Nephron progenitor cell (in vitro differentiated cells): ENCODE measurements at places on chromosomes 7 and 10.

- DNase-seq = no peak
These were observed 78.6 kb downstream of the TRRAP start for GRCh38 chr7:98956937-98957336.

- DNase-seq = peak; percentile 61
These were observed 871 bp downstream of the ST7 start for GRCh38 chr7:116953906-116954838.

GRCh38 chr10:122336961-122337360 lies 37.5 kb upstream of the PLEKHA1 start:
- DNase-seq = no peak

DNA sequence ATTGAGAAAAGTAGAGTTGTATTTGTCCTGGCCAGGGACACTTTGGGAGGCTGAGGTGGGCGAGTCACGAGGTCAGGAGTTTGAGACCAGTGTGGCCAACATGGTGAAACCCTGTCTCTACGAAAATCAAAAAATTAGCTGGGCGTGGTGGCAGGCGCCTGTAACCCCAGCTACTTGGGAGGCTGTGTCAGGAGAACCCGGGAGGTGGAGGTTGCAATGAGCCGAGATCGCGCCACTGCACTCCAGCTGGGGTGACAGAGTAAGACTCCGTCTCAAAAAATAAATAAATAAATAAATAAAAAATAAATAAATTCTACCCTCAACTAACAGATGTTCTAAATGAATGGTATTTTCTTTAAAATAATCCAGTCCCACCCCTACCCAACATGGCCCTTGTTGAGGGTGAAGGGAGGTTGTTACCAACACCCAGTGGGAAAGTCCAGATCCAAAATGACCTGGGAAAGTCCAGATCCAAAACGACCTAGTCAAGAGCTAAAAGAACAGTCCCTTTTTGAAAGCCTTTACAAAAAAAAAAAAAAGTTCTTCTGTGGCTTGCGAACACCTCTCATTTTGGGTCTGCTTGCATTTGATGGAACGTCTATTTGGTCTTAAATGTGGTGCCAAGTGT lies 16.0 kb downstream of the MXI1 start:
- DNase-seq = no peak

DNA sequence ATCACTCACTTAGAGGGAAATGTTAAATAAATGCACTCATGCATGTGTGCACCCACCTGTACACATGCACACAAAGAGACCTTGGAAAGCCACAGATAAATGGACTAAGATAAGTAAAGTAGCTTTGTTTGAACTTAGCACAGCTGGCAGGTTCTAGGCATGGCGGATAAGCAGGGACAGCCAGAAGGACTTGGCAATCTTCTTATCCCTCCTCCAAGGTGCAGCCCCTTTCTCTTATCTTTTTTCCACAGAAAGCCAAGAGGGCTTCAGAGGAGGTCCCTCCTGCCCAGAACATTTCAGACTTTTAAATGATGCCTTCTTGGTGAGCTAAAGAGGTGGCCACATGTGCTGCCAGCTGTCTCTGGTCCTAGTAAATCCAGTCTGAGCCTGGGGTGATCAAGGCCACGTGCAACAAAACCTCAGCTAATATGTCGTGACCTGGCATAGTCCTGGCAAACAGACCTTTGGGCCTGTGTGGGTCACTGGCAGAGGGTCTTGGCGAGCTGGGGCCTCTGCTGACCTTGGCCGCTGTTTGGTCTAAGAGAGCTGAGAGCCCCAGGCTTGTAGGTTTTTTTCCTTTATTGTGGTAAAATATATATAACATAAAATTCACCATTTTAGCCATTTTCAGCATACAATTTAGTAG lies 43.2 kb upstream of the SLC35B4 start:
- DNase-seq = no peak

DNA sequence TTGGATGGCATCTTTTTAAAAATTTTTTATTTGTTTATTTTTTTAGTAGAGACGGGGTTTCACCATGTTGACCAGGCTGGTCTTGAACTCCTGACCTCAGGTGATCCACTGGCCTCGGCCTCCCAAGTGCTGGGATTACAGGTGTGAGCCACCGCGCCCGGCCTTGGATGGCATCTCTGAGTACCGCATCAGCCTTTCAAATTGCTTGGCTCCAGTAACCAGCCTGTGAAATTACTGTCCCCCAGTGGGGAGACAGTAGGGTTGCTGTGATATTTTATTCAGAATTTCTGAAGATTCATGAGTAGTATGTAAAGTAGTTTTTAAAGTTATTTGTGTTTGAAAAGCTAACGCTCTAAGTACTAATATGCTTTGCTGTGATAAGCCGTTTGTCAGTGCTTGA lies 1.2 kb downstream of the NUB1 start:
- no peak for DNase-seq

GRCh38 chr10:16770141-16770540 lies 47.1 kb downstream of the RSU1 start:
- DNase-seq = no peak

DNA sequence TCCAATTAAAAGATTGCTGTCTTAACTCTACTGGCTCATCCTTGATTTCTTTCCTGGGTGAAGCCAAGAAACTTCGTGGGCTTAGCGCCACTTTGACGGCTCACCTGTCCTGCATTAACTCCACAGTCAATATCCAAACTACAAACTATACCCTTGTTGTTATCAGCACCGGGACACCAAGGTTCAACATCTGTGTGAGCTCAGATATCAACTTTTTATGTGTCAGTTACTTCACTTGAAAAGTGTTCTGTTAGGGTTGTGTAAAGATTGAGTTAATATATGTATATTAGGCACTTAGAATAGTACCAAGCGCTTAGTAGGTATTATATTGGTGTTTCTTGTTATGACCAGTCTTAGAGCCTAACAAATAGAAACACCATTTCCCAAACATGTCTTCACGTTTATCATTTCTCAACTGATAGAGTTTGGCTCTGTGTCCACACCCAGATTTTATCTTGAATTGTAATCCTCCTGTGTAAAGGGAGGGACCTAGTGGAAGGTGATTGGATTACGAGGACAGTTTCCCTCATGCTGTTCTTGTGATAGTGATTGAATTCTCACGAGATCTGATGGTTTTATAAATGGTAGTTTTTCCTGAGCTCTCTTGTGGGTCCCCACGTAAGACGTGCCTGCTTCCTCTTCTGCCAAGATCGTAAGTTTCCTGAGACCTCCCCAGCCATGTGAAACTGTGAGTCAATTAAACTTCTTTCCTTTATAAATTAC lies 19.0 kb upstream of the ST8SIA6 start:
- DNase-seq = no peak

DNA sequence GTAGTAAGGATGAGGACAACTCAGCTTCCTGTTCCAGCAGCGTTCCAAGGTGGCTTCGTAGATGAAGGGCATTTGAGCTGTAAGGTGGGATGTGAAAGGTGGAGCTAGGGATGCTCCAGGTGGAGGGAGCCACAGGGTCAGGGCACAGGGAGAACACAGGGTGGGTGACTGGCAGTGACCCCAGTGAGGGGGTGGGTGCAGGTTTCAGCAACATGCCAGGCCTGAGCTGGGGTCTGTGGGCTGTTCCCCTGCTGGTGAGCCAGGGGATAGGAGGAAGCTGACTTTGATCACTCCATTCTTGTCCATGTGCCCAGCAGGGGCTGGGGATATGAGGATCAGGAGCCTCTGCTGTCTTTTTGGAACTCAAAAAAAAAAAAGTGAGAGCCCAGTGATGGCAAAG lies 33.2 kb downstream of the CDH23 start:
- DNase-seq = no peak

GRCh38 chr7:115676080-115676479 lies 354.5 kb downstream of the TFEC start:
- peak; percentile 5 for DNase-seq

- no peak for DNase-seq
These were observed 28.1 kb downstream of the STAMBPL1 start for GRCh38 chr10:88908194-88908593.

DNA sequence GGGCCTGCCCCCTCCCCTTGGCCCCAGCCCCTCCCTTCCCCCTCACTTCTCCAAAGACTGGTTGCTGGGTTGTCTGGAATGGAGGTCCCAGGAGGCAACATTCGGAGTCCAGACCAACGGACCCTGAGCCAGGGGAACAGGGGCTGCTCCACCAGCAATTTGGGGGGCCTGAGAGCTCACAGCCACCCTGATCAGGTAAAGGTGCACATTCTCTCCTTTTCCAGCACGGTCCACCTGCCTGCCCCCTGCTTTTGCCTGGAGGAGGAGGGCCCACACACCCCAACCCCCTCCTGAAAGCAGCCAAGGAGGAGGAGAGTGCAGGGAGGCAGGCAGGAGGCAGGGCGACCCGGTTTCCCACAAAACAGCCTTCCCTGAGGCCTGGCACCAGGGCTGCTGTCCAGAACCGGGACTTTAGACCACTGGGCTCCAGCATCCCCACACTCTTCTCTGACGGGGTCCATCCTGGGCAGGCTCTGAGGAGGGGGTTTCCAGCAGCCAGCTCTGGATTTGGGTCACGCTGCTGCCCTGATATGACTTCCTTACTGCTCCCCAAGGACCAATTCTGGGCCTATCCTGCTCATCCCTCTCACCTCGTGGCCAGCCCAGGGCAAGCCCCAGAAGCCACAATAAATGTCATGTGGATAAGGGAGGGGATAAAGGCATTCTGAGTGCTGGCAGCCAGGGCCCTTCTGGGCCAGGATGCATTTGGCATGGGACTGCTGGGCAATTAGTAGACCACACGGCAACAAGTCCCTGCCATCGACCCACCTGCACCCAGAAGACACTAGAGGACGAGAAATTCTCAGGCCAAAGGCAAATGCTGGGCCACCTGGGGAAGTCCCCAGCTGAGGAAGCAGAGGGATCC lies 1.1 kb upstream of the CAMK2B start:
- DNase-seq = no peak

- no peak for DNase-seq
These were observed 5.1 kb upstream of the SLC16A12 start for GRCh38 chr10:89540420-89540949.

DNA sequence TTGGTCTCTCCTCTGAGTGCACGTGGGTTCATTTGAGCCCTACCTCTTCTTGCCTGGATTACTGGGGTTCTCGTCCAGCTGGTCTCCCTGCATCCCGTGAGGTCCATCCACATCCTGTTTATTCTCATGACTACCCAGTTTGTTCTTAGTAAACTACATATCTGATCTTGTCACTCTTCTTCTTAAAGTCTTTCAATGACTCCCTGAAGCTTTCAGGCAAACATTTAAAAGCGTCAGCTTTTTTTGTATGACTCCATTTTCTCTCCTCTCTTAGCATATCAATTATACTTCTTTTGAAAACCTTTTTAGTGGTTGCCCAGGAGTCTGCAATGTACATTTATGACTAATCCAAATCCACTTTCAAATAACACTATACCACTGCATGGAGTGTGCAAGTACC lies 7.5 kb downstream of the SFXN2 start:
- DNase-seq = no peak

GRCh38 chr7:76426246-76426645 lies 1.5 kb downstream of the ZP3 start:
- no peak for DNase-seq

- DNase-seq = no peak
These were observed 196.8 kb downstream of the RNLS start for GRCh38 chr10:88386204-88386788.

GRCh38 chr7:101820703-101821102 lies 3.3 kb downstream of the CUX1 start:
- DNase-seq = no peak

DNA sequence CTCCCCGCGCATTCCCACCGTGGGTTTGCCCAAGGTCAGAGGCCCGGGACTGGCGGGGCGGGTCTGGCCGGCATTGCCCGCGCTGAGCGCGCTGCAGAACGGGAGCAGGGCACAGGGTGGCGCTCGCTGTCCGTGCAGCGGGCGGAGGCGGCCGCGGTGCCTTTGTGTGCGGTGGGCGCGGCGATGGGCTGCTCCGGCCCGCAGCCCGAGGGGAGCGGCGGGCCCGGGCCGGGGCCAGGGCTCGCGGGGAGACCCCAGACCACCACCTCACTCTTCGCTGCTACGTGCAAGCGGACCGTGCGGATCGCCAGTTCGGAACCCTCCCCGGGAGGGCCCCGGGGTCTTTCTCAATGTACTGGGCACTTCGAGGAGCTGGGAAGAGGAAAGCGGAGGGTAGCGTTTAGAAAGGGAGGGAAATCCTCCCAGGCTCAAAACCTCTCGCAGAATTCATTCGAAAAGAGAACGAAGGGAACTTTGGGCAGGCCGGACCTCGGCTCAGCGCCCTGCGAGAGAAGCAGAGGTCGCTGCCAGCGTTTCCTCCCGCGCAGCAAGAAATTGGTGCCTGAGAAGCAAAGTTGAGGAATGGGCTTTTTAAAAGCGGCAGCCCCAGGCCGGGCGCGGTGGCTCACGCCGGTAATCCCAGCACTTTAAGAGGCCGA lies 8.5 kb downstream of the SP8 start:
- peak; percentile 86 for DNase-seq

GRCh38 chr10:91745090-91745831 lies 53.0 kb upstream of the TNKS2 start:
- DNase-seq = peak; percentile 14

GRCh38 chr7:7921830-7922229 lies 46.8 kb upstream of the GLCCI1 start:
- DNase-seq = no peak

DNA sequence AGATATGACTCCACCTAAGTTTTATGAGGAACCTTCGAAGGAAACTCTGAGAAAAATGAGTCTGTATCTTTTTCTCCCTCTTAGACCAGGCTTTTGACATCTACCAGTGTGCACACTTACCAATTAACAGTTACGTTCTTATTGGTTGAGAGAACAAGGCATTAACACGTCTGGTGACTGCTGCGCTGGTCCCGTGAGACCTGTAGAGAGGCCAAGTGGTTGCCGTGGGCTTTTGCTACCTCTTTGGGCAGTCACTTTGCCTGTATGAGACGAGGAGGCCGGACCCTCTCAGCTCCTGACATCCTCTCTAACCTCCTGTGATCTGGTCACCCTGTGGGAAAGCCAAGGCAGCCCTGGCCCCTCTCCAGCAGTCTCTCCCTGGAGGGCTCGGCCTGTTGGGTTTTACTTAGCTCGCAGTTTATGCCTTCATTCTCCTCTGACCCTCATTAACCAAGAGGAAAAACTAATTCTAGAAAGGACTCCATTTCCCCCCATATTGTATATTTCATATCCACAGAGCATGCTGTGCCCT lies 513.9 kb upstream of the GALNT17 start:
- no peak for DNase-seq

GRCh38 chr10:30774261-30774660 lies 144.7 kb upstream of the LYZL2 start:
- DNase-seq = no peak

DNA sequence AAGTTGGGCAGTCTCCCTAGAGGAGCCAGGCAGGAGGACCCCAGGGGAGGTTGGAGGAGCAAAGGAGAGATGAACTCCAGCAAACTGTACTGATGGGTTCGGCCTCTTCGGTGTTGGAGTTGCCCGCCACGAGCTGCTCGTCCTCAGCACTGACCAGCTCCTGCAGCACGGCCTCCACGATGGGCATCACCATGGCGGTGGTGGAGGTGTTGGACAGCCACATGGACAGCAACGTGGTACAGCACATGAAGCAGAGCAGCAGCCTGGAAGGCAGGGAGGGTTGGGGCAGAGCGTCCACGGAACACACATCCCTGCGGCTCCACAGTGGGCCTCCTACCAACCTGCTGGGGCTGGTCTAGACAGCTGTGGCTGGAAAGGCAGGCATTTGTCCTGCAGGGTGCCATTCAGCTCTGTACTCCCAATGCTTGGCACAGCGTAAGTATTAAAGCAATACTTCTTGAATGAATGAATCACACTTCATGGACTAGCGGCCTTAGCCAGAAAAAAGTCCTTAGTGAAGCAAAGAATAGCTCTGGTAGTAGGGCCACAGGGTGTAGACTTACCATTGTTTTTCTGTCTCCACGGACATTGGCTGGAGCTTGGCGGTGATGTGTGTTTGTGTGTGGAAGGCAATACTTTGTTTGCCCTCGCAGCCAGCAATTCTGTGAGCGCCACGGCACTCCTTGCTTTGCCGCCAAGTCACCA lies 21.8 kb downstream of the SLC13A4 start:
- no peak for DNase-seq
